ENCODE measurements at places on chromosomes 4 and X.

GRCh38 chrX:25005382-25006185 lies 10.2 kb downstream of the ARX start:
- no peak overlapping the region for H3K4me3 ChIP-seq
- peaks cover 6% of the 10 kb centered on the region for H3K4me1 ChIP-seq
- no peak overlapping the region for H3K27ac ChIP-seq
- H3K36me3 ChIP-seq, result no peaks in the 10 kb centered on the region
- peaks cover 77% of the 10 kb centered on the region for H3K27me3 ChIP-seq

GRCh38 chrX:129040124-129040523 lies 483.2 kb downstream of the SMARCA1 start:
- H3K4me1 ChIP-seq, result no peaks in the 10 kb centered on the region
- H3K27me3 ChIP-seq, result no peaks in the 10 kb centered on the region
- no peaks in the 10 kb centered on the region for H3K36me3 ChIP-seq
- H3K27ac ChIP-seq, result no peak overlapping the region

- no peak overlapping the region for H3K4me3 ChIP-seq
- H3K27ac ChIP-seq, result no peak overlapping the region
- H3K4me1 ChIP-seq, result no peaks in the 10 kb centered on the region
- no peaks in the 10 kb centered on the region for H3K36me3 ChIP-seq
Measured at GRCh38 chrX:2781698-2782097, 29.9 kb downstream of the XG start.

DNA sequence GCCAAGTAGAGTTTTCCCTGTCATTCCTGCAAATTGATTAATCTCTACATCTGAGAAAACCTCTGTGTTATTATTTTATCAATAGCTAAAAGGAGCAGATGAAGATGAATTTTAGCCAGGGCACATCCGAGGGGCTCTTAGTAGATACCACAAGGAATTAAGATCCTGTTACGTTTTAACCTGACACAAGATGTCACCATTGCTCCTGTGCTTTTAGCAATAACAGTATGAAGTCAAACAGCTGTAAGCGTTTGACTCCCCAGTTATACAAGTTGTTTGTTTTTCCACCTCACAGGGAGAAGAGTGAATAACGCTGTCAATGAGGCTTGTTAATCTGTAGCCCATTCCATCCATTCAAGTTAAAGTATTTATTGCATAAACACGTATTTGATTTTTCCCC lies 76.0 kb upstream of the AP1S2 start:
- no peak overlapping the region for H3K4me3 ChIP-seq
- no peaks in the 10 kb centered on the region for H3K4me1 ChIP-seq
- H3K27me3 ChIP-seq, result no peaks in the 10 kb centered on the region
- no peak overlapping the region for H3K27ac ChIP-seq
- H3K36me3 ChIP-seq, result no peaks in the 10 kb centered on the region
- no peak for DNase-seq

GRCh38 chrX:118495958-118496762 lies 545 bp downstream of the DOCK11 start:
- no peaks in the 10 kb centered on the region for H3K4me1 ChIP-seq
- H3K4me3 ChIP-seq, result peak overlapping the region; percentile 86
- DNase-seq, result no peak
- H3K27ac ChIP-seq, result no peak overlapping the region

- H3K27ac ChIP-seq, result no peak overlapping the region
- H3K4me1 ChIP-seq, result no peaks in the 10 kb centered on the region
- no peak for DNase-seq
- H3K27me3 ChIP-seq, result no peaks in the 10 kb centered on the region
- H3K4me3 ChIP-seq, result no peak overlapping the region
Measured at GRCh38 chr4:126028876-126029275, 714.1 kb downstream of the FAT4 start.

- no peak overlapping the region for H3K4me3 ChIP-seq
- H3K4me1 ChIP-seq, result no peaks in the 10 kb centered on the region
- DNase-seq, result no peak
- H3K27ac ChIP-seq, result no peak overlapping the region
- no peaks in the 10 kb centered on the region for H3K27me3 ChIP-seq
- H3K36me3 ChIP-seq, result no peaks in the 10 kb centered on the region
Measured at GRCh38 chrX:51155157-51155556, 177.5 kb upstream of the NUDT10 start.

GRCh38 chr4:188732131-188732530 lies 592.9 kb downstream of the TRIML1 start:
- no peak for DNase-seq
- H3K27me3 ChIP-seq, result no peaks in the 10 kb centered on the region
- H3K27ac ChIP-seq, result no peak overlapping the region
- no peak overlapping the region for H3K4me3 ChIP-seq
- H3K4me1 ChIP-seq, result no peaks in the 10 kb centered on the region

GRCh38 chr4:33746979-33747378 lies 2497.3 kb downstream of the ARAP2 start:
- H3K36me3 ChIP-seq, result no peaks in the 10 kb centered on the region
- H3K4me1 ChIP-seq, result no peaks in the 10 kb centered on the region
- no peak overlapping the region for H3K27ac ChIP-seq

GRCh38 chr4:150209140-150209829 lies 131.0 kb downstream of the DCLK2 start:
- H3K4me3 ChIP-seq, result no peak overlapping the region
- H3K27me3 ChIP-seq, result no peaks in the 10 kb centered on the region
- H3K36me3 ChIP-seq, result no peaks in the 10 kb centered on the region
- DNase-seq, result no peak
- no peaks in the 10 kb centered on the region for H3K4me1 ChIP-seq

GRCh38 chr4:139025841-139026240 lies 10.3 kb downstream of the NOCT start:
- H3K27me3 ChIP-seq, result no peaks in the 10 kb centered on the region
- DNase-seq, result no peak
- H3K27ac ChIP-seq, result no peak overlapping the region

- H3K36me3 ChIP-seq, result no peaks in the 10 kb centered on the region
- no peak overlapping the region for H3K27ac ChIP-seq
- no peaks in the 10 kb centered on the region for H3K4me1 ChIP-seq
- no peak overlapping the region for H3K4me3 ChIP-seq
Measured at GRCh38 chr4:101651778-101652177, 138.8 kb upstream of the BANK1 start.

DNA sequence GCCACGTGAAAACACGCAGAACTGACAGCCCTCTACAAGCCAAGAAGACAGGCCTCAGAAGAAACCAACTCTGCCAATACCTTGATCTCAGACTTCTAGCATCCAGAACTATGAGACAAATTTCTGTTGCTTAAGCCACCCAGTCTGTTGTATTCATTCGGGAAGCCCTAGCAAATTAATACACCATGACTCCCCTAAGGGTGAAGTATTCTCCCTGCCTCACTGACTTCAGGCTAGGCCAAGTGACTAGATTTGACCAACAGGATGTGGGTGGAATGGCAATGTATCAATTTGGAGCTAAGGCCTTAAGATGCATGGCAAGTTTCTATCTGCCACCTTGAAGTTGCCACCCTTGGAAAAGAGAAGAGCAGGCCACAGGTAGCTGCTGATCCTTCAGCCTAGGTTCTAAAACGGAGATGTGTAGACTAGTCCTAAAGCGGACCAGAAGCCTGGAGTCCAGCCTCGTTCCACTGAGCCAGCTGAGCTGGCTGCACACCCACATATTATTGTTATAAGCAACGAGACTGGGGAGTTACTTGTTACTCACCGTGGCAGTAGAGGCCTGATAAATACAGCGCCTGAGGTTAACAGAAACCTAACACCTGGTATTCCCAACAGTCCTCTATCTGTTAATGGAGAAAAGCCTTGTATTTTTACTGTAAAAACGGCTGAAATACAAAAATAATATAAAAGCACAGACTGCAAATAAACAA lies 16.4 kb downstream of the SCARB2 start:
- no peak for DNase-seq
- H3K36me3 ChIP-seq, result 0 out of 2 replicates have a peak, but pooled peaks cover 2% of the 10 kb centered on the region
- no peaks in the 10 kb centered on the region for H3K27me3 ChIP-seq
- H3K27ac ChIP-seq, result no peak overlapping the region
- H3K4me3 ChIP-seq, result no peak overlapping the region

GRCh38 chr4:118801895-118802575 lies 33.9 kb downstream of the SEC24D start:
- no peaks in the 10 kb centered on the region for H3K27me3 ChIP-seq

- H3K36me3 ChIP-seq, result no peaks in the 10 kb centered on the region
- H3K4me3 ChIP-seq, result no peak overlapping the region
- H3K27ac ChIP-seq, result no peak overlapping the region
- H3K27me3 ChIP-seq, result no peaks in the 10 kb centered on the region
Measured at GRCh38 chrX:48179691-48180090, 16.9 kb downstream of the SSX5 start.

DNA sequence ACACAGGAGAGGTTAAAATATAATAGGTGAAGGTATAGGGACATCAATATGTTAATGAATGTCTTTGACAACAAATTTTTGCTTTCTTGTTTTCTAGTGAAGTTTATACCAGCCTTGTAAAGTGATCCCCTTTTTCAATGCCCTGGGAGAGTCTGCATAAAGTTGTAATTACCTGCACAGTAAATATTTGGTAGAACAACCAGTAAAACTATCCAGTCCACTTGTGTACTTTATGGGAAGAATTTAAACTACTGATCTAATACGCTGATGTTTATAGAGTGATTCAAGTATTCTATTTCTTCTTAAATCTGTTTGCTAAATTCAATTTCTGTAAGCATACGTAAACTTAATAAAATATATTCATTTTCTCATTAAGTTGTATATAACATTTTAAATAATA lies 103.3 kb downstream of the GPM6A start:
- no peak overlapping the region for H3K4me3 ChIP-seq
- no peaks in the 10 kb centered on the region for H3K27me3 ChIP-seq
- no peaks in the 10 kb centered on the region for H3K4me1 ChIP-seq
- no peak overlapping the region for H3K27ac ChIP-seq

- no peak for DNase-seq
- H3K36me3 ChIP-seq, result no peaks in the 10 kb centered on the region
- no peaks in the 10 kb centered on the region for H3K4me1 ChIP-seq
- no peak overlapping the region for H3K4me3 ChIP-seq
Measured at GRCh38 chr4:90996813-90997212, 869.6 kb downstream of the CCSER1 start.

DNA sequence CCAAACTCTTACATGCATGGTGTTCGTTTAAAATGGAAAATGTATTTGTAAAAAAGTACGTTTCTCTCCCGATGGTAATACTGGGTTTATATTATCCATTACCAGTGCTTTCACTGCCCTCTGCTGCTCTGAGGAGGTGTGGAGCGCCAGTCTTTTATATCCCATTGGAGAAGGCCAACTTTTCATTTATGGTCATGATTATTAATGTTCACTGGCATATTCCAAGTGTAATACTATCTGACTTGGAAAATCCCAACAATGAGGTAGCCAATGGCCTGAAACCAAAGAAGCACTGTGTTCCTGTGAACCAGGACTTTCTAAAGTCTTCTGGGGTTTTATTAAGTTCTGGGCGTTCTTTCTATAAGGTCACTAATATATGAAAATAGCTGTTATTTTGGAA lies 80.7 kb downstream of the SYNPO2 start:
- no peak for DNase-seq
- H3K27ac ChIP-seq, result no peak overlapping the region
- H3K27me3 ChIP-seq, result no peaks in the 10 kb centered on the region
- H3K4me3 ChIP-seq, result no peak overlapping the region

- H3K4me1 ChIP-seq, result no peaks in the 10 kb centered on the region
- peaks cover 4% of the 10 kb centered on the region for H3K36me3 ChIP-seq
- H3K27me3 ChIP-seq, result no peaks in the 10 kb centered on the region
- no peak for DNase-seq
- H3K4me3 ChIP-seq, result no peak overlapping the region
Measured at GRCh38 chr4:8478801-8479744, 38.5 kb downstream of the TRMT44 start.

DNA sequence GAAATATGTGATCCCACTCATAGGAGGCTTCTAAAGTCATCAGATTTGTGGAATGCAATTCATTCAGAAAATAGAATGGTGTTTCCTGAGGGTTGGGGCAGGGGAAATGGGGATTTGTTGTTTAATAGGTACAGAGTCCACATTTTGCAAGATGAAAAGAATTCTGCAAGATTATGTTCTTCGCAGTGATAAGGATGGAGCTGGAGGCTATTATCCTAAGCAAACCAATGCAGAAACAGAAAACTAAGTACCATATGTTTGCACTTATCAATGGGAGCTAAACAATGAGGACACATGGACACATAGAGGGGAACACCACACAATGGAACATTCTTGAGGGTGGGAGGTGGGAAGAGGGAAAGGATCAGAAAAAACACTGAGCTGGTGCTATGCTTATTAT lies 144.3 kb upstream of the NLGN4X start:
- no peaks in the 10 kb centered on the region for H3K36me3 ChIP-seq
- no peak overlapping the region for H3K27ac ChIP-seq
- H3K4me1 ChIP-seq, result no peaks in the 10 kb centered on the region

DNA sequence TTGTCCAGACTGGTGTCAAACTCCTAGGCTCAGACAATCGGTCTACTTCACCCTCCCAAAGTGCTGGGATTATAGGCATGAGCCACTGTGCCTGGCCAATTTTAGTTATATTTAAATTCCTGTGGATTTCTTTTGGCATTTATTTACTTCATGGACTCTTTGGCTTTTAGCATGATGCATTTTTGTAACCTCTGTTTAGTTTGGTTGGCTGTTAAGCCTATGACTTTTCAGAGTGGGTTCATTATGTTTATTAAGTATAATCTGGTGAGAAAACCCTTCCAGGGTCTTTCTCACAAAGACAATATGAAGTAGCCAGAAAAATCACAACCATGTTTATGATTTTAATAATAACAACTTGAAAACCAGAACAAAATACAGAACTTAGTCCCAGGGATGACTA lies 49.4 kb downstream of the USP38 start:
- no peaks in the 10 kb centered on the region for H3K4me1 ChIP-seq
- no peaks in the 10 kb centered on the region for H3K36me3 ChIP-seq
- H3K4me3 ChIP-seq, result no peak overlapping the region
- no peak for DNase-seq
- no peak overlapping the region for H3K27ac ChIP-seq
- no peaks in the 10 kb centered on the region for H3K27me3 ChIP-seq

- H3K27me3 ChIP-seq, result no peaks in the 10 kb centered on the region
- no peaks in the 10 kb centered on the region for H3K4me1 ChIP-seq
- H3K36me3 ChIP-seq, result no peaks in the 10 kb centered on the region
- H3K27ac ChIP-seq, result no peak overlapping the region
Measured at GRCh38 chrX:110251526-110251925, 66.4 kb downstream of the AMMECR1 start.

DNA sequence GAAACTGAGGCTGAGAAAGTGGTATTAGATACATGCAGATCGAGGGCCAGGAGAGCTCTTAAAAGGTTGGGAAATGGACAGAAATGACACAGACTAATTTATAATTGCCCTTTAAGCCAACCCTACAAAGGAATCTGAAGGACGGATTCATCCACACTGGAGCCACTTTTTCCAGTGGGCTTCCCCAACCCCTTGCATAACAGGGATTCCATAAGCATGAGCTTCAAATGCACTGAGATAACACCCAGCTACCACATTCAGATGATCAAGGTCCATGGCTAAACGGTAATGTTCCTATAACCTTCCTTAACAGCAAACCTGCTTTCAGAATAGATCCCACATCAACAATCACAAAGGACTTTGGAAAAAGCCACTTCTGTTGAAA lies 34.2 kb downstream of the PLAC1 start:
- no peak overlapping the region for H3K27ac ChIP-seq
- DNase-seq, result no peak
- H3K27me3 ChIP-seq, result no peaks in the 10 kb centered on the region
- H3K4me3 ChIP-seq, result no peak overlapping the region
